ENCODE measurements at places on chromosomes 16 and 17.

- no peak for DNase-seq
Measured at GRCh38 chr17:17564896-17565295, 26.6 kb downstream of the PEMT start.

- DNase-seq: peak; percentile 62
Measured at GRCh38 chr17:13222975-13223374, 205.1 kb upstream of the ELAC2 start.

DNA sequence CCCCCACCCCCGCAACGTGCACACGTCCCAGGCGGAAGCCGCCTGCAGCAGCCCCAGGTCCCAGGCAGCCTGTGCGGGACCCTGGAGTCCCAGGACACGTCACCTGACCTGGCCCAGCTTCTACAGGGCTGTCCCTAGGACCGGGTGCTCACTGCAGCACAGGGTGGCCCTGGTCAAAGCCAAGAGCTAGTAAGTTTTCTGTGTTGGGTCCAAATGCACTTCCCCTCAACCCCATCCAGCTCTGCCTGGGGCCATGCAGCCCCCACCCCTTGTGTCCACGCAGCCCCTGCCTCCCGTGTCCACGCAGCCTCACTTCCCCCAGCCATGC is 22.1 kb upstream of the PVALEF start:
- DNase-seq: no peak

DNA sequence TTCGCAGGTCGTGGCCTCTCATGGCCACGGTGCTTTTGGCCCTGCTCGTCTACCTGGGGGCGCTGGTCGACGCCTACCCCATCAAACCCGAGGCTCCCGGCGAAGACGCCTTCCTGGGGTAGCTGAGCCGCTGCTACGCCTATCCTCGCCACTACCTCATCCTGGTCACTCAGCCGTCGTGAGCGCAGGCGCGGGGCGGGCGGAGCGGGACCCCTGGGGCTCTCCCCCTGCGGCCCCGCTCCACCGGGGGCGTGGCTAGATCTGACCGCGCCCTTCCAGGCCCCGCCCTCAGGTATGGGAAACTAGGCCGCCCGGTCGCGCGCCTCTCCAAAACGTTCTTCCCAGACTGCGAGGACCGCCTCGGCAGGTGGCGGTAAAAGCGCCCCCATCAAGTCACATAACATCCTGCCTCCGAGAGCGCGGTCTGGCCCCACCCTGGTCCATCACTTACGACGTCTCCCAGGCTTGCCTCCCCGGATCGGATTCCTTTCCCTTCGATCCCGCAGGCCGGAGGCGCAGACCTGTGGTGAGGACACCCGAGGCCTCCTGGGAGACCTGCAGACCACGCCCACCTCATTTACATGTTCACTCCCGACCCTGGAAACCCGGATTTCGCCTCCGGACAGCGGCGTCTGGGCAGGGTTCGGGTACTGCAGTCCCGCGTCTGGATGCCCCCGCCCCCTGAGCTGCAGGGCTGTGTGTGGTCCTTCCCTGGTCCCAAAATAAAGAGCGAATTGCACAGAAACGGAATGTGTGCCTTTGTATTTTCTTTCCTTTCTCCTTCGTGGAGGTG is 91.5 kb upstream of the TMEM97 start:
- peak; percentile 87 for DNase-seq

DNA sequence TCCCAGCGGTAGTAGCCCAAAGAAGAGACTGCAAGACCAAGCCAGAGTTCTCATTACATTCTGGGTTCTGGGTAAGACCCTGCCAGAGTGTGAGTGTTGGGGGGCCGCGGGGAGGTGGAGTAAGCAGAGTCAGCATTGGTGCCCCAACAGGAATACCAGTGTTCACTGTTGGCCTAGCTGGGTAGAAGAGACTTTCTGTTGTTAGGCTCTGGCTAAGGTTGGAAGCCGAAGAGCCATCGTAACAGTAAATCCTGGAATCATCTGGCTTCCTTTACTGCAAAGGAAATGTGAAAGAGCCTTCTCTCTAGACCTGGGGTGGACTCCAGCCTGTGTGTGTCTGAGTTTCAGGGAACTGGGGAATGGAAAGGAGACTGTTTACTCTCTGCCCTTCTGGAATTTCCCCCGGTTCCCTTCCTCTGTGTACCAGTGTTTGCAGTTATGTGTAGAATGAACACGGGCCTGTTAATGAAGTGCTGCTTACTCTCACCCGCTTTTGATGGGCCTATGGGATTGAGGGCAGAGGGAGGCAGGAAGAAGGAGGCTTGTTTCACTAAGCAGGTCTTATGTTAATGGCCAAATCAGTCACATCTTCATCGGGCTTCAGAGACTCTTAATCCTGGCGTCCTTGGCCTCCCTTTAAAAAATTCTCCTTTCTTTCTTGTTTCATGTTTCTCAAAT is 68.5 kb downstream of the WWP2 start:
- DNase-seq: no peak

GRCh38 chr17:10109146-10109545 is 89.3 kb downstream of the GAS7 start:
- no peak for DNase-seq

- DNase-seq: no peak
Measured at GRCh38 chr16:77077256-77077922, 113.6 kb upstream of the MON1B start.

- no peak for DNase-seq
Measured at GRCh38 chr16:46743232-46743719, 4.9 kb downstream of the MYLK3 start.

DNA sequence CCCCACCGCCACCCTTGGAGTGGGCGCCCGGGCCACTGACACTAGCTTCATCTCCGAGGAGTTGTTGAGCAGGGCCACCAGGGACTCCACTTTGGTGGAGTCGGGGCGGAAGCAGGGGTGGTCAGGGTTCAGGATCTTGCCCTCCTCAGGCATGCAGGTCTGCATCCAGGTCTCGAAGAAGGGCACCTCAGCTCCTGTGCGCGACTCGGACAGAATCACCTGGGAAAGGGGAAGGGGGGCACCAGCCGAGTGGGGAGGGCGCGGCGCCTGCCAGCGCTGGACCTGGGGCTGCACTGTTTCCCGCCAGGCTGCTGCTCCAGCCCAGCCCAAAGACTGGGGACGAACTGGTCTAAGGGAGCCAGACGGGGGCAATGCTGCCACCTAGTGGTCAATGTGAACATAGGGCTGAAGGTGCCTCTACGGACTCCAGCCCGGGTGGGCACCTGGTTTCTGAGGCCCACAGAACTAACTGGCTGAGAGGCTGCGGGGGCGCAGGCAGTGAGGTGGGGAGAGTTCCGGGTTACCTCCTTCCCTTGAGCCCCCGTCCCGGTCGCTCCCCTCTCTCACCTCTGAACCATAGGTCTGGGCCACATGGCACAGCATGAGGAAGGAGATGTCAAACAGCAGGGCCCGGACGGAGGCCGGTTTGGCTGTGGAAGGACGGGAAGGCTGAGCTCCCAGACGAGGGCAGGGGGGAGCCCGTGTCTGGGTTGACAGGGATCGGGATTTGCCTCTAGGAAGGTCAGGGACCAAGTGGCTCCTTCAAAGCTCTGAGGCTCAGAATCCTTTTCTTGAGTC is 11.8 kb downstream of the CSF3 start:
- DNase-seq: no peak

DNA sequence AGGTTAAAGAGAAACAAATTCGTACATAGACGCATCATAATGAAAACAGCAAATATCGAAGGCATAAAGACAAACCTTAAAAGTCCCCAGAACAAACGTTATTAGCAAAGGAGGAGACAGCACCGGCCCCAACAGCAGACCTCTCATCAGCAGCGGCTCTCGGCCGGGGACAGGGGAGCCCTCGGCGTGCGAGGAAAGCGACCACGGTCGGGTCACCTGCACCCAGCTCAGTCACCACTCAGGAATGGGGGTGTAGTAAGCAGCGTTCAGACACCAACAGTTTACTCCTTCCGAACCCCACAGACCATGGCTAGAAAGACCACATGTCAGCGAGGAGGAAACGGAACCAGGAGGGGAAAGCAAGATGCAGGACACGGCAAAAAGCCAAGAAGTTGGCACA is 109.3 kb upstream of the CHMP6 start:
- DNase-seq: no peak

DNA sequence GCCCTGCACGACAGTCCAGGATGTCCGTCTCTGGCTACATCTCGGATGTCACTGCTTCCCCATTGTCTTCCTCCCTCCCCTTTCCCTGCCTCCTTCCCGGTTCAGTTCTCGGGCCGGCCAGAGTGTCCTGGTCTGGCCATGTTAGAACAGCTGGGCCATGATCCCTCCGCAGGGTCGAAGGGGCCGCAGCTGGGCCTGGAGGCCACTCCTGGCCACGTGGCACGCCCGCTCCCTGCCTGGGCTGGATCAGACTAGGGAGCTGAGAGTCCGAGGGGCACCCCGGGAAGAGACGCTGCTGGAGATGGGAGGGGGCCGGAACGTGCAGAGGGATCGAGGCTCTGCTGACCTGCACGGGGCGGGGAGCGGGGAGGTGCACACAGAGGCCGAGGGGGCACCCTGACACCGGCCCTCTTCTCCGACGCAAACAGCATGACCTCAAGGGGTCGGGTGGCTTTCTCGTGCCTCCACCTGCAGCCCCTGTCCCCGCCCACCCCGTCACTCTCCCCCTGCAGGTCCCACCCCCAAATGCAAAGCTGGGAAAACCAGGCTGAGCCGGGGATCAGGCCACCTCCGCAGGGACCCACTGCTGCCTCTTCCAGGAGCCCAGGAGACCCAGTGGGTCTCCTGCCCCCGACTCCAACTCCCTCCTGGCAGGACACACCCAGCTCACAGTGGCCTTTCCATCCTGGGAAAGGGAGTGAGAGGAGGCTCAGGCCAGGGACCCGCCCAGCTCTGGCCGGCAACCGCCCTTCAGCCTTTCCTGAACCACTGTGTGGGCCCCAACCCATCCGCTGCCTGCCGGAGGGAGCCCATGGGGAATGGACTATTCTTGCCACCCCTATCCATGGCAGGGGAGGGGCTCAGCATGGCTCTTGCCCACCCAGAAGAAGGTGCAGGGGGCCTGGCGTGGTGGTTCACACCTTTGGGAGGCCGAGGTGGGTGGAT is 38.5 kb downstream of the CTU2 start:
- DNase-seq: no peak

GRCh38 chr17:31309556-31309955 is 4.3 kb downstream of the EVI2B start:
- DNase-seq: no peak

DNA sequence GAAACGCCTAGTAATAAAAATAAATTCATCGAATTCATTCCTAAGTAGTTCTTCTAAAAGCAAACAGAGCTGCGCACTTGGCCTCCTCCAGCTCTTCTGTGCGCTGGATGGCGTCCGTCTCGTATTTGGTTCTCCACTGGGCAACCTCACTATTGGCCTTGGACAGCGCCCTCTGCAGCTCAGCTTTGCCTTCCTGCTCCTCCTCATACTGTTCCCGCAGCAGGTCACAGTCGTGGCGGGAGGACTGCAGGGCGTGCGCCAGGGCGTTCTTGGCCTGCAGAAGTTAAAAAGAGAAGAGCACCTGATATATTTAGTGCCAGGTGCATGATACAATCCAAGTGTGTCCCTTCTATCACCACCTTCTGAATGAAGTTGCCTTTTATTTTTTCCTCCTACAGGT is 21.8 kb downstream of the MYH3 start:
- no peak for DNase-seq

- no peak for DNase-seq
Measured at GRCh38 chr17:1714980-1715802, 5.0 kb upstream of the TLCD2 start.

DNA sequence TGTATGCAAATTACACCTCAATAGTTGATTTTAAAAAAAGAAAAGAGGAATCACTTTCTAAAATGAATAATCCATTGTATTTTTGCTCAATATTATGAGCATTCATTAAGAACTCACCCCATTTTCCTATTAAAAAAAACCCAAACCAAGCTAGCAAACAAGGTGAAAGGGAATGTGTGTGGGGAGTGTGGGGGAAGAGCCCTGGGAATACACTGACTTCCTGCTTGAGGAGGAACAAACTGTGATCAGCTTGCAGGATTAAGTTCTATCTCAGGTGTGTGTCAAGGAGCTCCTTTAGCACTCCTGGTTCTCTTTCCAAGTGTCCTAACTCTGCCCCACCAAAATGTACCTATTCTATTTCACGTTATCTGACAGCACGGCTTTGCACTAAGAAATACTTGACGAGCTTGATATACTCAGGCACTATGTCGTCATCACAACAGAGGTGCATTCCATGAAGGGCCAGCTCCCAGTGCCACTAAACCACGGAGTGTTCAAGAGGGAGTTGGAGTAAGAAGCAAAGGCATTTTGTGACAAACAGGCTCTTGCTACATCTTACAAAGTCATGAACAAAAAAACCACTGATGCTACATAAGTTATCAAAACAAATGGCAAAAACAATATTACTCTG is 73.2 kb downstream of the MYH10 start:
- no peak for DNase-seq

GRCh38 chr17:68511671-68512246 is 471 bp upstream of the PRKAR1A start:
- peak; percentile 76 for DNase-seq

DNA sequence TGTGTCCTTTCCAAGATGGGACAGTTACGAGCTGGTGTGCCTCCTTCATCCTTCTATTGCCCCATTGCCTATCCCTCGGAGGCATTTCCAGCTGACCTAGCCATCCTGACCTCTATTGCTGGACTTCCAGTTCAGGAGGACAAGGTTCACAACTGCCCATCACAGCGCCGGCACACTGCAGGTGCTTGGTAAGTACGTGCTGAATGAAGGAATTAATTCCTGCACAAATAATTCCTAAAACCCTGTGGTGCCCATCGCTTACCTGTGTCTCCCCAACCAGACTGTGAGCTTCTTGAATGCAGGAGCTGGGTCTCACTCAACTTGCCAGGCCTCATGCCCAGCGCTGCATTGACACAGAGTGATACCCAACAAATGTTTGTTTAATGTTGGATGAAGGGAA is 13.0 kb downstream of the ALOX15B start:
- no peak for DNase-seq

GRCh38 chr16:66717776-66718175 is 21.2 kb upstream of the CMTM4 start:
- DNase-seq: no peak

- DNase-seq: no peak
Measured at GRCh38 chr16:88608076-88608475, 30.3 kb upstream of the IL17C start.

GRCh38 chr16:4746991-4747574 is 12.7 kb downstream of the DNAAF8 start:
- DNase-seq: no peak

DNA sequence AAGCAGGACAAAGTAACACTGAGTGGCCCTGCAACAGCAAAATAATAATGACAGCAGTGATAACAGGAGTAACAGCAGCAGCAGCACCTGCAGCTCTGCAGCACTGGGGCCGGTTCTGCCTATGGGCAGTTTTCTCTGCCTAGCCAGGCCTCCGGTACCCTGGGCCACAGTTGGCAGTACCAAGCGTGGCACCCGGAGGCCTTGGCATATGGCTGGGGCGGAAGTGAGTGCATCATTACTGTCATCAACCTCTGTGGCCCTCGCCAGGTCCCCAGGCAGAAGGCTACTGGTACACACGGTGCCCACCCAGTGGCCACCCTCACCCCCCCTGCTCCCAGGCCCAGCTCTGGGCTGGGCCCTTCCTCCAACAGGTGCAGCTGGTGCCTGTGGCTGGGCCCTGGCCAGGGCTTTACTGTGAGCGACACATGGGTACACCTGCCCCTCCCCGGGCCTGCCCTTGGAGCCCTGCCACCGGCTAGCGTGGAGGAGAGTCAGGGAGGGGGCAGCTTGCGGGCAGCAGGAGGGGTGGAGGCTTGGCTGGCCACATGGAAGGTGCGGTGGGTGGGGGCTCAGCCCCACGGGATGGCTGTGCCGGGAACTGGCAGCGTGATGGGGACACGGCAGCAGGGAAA is 3.0 kb downstream of the KCNJ12 start:
- DNase-seq: no peak
